ENCODE measurements at places on chromosomes 6 and 20. TPM values are rescaled to one million over a fixed set of nuclear protein-coding genes. Genes with fewer than 3 reads are reported as not detected.

SOX18 gene
- total RNA-seq, result not detected

SGK2 gene
- 20.6 TPM for total RNA-seq

OOEP gene
- total RNA-seq, result not detected

WFDC10B gene
- total RNA-seq, result not detected

ENPP5 gene
- total RNA-seq, result 11.5 TPM

SLC17A4 gene
- 9.6 TPM for total RNA-seq

PHACTR1 gene
- 2.8 TPM for total RNA-seq

SLC22A7 gene
- 31.5 TPM for total RNA-seq

Measured in hepatocyte (in vitro differentiated cells).